Right hindlimb (tissue), 1 donor: ENCODE measurements at places on chromosomes 2 and 18.

DNA sequence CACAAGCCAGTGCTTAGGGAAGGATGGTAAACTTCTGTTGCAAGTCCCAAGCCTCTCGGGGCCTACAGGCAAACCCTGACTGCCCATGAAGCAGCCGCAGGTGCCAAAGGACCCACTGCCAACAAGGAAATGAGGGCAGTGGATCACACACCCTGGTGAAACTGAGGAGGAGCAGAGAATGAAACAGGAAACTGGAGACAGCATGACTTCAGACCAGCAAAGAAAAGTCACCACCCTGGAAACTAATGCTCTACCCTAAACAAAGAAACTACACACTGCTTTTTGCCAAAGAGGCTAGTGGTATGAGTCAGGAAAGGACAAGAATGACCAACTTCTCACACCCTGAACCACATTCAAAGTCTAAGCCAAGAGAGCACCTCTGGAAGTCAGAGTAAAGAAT lies 97.2 kb downstream of the MYO5B start:
- no peak for DNase-seq

- peak; percentile 48 for DNase-seq
These were observed 129.0 kb downstream of the ICOS start for GRCh38 chr2:204065566-204065965.

- peak; percentile 95 for DNase-seq
These were observed 265.7 kb downstream of the TCF4 start for GRCh38 chr18:55322178-55322735.

GRCh38 chr2:115694651-115695050 lies 1252.2 kb downstream of the DPP10 start:
- DNase-seq = no peak

- no peak for DNase-seq
These were observed 52.5 kb downstream of the CCDC74A start for GRCh38 chr2:131580187-131580586.

DNA sequence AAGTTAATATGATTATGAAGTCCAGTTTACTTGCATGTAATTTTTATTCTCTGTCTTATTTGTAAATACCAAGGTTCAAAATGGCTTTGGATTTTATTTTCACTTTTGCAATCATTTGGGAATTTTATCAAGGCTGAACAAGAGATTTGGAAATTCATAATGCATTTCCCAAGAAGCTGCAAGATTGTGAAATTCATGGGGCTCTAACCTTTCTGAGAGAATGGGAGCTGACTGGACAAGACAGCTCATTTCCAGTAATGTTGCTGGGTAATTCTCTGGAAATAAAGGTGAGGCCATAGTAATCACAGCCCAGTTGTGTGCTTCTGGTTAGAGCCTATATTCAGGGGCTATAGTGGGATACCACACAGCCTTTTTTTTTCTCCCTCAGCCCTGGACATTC lies 21.5 kb upstream of the NABP1 start:
- no peak for DNase-seq

GRCh38 chr18:68244786-68245185 lies 470.1 kb downstream of the TMX3 start:
- no peak for DNase-seq

DNA sequence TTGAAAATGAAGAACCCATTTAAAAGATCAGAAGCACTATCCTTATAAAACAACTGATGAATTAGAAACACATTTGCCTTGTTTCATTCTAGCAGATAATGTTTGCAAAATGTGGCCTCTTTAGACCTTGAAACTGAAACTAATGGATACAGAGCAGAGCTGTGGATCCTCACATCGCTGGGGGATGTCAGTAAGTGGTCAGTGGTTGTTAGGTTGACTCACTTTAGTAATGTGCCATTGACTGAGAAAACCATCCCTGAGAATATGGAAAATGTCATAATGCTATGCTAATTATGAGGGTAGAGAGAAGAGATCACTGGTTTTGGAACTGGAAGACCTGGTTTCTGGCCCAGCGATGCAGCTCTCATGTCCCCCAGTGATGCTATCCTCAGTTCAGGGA lies 176.7 kb downstream of the MYO1B start:
- DNase-seq = no peak

DNA sequence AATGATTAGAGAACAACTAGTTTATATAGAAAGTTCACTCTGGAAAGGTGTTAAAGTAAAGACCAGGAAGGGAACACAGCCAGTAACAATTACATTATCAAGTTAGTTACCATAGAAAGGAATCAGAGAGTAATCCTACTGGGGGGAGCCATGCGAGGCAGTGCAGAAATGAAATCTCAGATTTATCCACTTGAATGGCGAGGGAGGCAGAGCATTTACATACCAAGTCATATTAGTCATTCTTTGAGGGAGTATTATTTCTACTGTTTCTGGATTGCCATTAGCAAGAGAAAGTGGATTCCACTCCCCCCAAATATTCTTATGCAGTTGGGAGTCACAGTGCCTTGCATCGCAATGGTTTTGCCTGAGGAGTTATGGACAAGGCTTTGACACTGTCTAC lies 472.7 kb upstream of the TRIB2 start:
- no peak for DNase-seq

DNA sequence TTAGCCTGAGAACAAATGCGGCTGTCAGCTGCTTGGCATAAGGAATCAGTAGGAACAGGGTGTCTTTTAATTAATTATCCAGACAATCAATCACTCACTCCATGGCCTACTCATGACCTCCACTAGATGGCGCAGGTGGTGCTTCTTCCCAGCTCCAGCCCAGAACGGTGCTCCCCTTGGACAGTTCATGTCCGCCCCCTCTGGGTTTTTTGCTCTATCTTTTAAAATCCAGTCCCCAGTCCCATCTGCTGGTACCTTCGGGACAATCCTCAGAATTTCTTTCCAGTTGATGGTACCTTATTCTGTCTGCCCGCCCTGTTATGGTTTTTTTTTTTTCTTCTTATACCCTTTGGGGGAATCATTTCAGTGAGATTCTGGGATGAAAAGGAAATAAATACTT lies 99.8 kb downstream of the CACNB4 start:
- peak; percentile 42 for DNase-seq

GRCh38 chr2:116490511-116491145 lies 1323.9 kb upstream of the DDX18 start:
- no peak for DNase-seq

GRCh38 chr2:29703336-29703735 lies 218.1 kb downstream of the ALK start:
- no peak for DNase-seq

GRCh38 chr2:107148055-107148454 lies 262.1 kb upstream of the ST6GAL2 start:
- no peak for DNase-seq

DNA sequence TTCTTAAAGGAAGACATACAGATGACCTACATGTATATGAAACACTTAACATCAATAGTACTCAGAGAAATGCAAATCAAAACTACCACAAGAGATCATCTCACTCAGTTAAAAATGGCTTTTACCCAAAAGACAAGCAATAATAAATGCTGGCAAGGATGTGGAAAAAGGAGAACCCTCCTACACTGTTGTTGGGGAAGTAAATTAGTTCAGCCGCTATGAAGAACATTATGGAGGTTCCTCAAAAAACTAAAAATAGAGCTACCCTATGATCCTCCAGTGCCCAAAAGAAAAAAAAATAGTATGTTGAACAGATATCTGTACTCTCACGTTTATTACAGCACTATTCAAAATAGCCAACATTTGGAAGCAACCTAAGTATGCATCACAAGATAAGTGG lies 1579.4 kb upstream of the TMEFF2 start:
- DNase-seq = no peak

GRCh38 chr2:172100935-172101820 lies 1.5 kb downstream of the DLX2 start:
- DNase-seq = peak; percentile 39

DNA sequence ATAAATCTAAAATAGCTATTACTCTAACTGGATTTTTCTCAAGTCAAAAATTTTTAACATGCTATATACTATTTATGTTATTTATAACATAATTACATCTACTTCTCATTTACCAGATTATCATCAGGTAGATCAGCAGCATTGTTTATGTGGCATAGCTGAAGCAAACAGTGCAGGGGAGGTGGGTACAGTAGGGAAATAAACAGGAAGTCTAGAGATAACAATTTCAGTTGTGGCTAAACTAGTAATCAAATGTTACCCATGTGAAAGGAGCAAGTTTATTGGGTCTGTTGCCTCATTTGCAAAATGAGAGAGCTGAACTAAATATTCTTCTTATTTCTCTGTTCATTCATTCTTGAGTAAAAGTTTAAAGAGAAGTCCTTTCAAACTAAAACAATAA lies 27.7 kb downstream of the GFPT1 start:
- DNase-seq = no peak

GRCh38 chr2:101830146-101830545 lies 132.6 kb downstream of the MAP4K4 start:
- no peak for DNase-seq

- DNase-seq = no peak
These were observed 111.9 kb upstream of the DTNA start for GRCh38 chr18:34598120-34598635.

GRCh38 chr2:66509326-66509811 lies 74.4 kb downstream of the MEIS1 start:
- no peak for DNase-seq

DNA sequence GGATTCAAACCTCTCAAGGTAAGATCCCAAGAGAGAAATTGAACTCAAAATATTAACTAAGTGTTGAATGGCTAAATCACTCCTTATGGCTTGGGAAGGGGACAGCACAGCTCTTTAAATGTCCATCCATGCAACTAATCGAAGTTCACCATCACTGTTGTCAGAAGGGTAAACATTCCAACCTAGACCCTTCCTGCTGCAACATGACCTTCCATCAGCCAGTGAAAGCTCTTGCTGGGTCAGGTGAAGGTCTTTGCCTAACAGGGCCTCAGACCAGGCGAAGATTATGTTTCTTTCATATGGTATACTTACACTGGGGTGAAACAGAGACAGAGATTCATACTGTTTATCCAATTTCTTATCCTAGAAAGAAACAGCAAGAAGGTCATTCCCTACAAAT lies 16.4 kb downstream of the IAH1 start:
- no peak for DNase-seq
